ENCODE measurements at places on chromosomes 16 and 17.

DNA sequence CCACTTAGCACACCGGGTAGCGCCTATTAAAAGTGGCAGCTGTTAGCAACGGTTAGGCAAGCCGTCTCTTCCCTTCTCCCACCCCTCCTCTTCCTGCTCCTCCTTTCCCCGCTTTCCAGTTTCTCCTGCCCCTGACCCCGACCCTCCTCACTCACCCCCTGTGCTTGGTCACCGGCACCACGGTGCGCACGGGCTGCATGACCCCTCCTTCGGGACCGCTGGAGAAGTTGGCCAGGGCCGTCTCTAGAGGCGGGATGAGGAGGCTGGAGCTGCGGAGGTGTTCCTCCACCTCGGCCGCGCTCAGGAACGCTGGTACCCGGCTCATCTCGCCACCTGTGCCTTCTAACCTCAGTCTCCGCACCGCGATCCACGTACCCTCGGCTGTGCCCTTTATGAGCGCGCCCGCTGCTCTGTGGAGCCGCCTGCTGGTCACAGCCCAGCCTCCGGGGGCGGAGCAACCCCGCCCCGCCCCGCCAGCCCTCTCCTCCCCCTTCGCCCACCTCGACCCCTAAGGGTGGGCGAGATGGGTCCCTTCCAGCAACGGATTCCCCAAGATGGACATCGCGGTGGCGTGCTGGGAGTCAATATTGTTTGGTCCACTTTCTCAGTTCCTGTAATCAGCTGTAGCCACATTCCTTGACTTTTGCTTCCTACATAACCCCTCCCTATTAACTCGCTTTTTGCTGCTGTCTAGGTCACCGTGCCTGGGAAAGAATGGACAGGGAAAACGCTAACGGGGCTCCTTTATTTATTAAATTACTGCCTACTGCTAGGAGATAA lies at the start of gene CRYM:
Gene CRYM (minus strand): TSS at position 364 of the 780 bp plus-strand sequence. CDS start 39 bp downstream, at position 325.
- DNase-seq, result no peak

- no peak for DNase-seq
Measured at GRCh38 chr16:67551972-67552371, 10.4 kb upstream of the CTCF start.

DNA sequence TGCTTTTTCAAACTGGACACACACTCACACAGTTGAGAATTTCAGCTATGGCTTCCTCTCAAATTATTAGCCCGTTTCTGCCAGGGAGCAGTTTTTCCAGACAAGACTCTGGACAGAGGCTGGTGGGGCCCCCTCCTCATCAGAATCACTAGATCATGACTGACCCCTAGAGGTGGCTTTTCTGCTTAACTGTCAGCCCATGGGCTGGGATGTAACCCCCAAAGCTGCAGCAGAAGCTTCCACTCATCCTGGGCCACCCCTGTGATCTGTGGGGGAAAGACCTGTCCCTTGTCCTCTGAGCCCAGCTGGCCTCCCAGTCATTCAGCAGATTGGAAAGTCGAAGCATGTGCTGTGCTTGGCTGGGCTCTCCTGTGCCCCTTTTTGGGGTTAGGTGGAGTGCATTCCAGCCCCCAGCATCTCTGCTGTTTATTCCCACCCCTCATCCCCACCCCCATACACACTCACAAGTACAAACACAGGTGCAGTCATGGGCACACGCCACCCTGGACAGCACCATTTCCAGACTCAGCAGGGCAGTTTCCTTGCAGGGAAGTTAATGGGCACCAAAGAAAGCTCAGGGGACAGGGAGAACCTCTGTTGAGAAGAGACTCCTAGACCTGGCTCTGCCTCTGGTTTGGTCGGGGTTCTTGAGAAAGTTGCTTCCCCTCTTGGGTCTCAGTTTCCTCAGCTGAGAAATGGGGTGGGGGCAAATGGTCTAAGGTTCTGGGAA lies 77.6 kb upstream of the RBL2 start:
- DNase-seq, result no peak

DNA sequence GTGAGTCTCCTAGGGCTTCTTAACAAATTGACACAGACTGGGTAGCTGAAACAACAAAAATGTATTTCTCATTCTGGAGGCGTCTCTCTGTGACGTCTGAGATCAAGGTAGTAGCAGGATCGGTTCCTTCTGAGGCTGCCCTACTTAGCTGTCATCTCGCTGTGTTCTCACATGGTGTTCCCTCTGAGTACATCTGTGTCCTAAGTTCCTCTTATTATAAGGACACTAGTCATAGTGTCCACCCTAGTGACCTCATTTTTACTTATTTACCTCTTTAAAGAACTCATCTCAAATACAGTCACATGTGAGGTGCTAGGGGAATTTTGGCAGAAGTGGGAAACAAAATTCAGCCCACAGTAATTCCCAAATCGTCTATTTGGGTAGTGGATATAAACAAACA lies 529.1 kb downstream of the NPIPA7 start:
- no peak for DNase-seq

DNA sequence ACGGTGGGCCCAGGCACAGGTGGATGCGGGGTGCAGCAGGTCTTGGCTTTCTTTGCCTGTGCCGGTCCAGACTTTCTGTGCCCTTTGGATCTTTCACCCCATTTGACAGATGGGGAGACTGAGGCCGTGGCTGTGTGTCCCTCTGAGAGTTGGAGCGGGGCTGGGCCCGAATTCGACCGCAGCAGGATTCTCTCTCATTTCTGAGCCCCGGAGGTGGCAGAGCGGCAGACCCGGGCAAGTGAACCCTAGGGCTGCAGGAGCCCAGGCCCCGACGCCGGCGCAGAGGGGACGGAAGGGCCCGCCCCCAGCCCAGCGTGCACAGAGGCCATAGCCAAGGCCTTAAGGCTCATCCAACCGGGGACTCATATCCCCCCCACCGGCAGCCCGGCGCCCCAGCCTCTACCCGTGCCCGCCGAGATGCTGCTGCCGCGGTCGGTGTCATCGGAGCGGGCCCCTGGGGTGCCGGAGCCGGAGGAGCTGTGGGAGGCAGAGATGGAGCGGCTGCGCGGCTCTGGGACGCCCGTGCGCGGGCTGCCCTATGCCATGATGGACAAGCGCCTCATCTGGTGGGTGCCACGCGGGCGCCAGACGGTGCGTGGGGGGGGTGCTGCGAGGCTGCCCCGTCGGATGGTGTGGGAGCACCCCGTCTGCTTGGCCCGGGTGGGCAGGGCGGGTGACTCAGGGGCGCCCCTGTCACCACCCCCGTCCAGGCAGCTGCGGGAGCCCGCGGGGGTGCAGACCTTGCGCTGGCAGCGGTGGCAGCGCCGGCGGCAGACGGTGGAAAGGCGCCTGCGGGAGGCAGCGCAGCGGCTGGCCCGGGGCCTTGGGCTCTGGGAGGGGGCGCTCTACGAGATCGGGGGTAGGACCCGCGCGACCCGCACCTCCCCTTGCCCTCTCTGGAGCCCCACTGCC lies 857 bp downstream of the TMC8 start:
- DNase-seq, result no peak

GRCh38 chr17:20908313-20909267 lies 134.2 kb downstream of the USP22 start:
- peak; percentile 24 for DNase-seq

DNA sequence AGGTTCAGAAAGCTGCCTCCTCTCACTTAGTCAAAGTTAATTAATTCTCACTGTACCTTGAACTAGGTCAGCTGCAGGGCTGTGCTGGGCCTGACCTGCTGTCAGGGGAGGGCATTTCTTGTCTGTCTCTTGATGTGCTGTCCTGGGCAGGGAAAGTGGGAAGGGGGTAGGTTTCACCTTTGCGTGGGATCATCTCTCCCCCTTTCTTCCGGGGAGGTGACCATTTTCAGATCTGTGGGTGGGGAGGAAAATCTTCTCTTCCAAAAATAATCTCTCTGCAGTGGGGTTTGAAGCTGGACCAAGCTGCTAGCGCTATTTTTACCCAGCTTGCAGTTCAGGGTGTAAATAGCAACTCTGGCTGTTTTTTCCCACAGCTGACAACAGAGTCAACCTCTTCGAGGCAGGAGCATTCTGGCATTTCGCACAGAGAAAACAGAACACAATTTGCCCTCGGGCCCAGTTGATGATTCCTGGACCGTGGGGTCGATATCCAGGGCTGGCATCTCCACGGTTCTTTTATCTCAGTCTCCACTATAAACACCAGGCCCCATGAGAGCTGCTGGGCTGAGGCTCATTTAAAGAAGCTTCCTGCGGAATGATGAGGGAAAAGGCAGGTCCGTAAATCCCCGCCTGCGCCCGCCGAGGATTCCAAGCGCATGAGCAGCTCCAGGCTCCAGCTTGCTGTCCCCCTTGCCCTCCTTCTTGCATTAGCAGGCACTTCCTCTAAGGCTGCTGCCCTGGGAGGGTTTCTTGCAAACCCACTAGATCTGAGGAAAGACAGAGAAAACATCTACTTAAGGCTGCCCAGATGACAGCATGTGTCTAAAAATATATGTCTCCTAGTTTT lies 93.9 kb downstream of the YPEL2 start:
- DNase-seq, result no peak

GRCh38 chr17:17919169-17920107 lies 52.8 kb downstream of the TOM1L2 start:
- DNase-seq, result no peak

GRCh38 chr16:4709481-4709880 lies 16.1 kb downstream of the NUDT16L1 start:
- DNase-seq, result no peak

DNA sequence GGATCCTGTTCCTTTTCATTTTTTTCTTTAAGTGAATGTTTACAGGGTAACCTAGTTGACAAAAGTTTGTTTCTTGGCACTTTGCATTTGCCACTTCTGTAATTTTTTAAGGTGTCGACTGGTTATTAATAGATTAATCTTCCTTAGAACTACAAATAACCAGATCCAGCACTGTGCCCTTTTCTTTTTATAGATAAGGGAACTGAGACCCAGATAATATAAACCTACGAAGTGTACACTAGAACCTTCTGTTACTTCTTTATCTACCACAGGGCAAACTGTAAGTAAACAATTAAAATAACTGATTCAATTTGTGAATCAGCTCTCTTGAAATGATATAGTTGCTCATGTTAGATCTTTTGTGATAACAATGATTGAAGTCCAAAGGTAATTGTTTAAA lies 55.4 kb downstream of the NLK start:
- no peak for DNase-seq

DNA sequence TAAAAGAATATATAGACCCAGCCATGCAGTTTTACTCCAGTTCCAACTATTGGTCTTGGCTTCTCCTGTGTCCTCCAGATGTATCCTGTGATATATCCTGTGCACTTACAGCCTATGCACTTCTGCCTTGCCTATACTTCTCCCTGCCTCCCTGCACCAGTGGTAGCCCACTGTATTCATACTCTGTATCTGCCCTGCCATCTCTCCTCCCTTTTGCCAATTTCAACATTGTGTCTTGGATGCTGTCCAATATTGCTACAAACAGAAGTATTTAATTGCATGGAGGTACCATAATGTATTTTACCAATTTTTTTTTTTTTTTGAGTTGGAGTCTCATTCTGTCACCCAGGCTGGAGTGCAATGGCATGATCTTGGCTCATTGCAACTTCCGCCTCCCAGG lies 242.7 kb downstream of the HAPSTR1 start:
- DNase-seq, result no peak

GRCh38 chr16:81821436-81822128 lies 42.5 kb downstream of the PLCG2 start:
- no peak for DNase-seq

GRCh38 chr17:9028988-9029570 lies 7.8 kb downstream of the NTN1 start:
- DNase-seq, result no peak

- DNase-seq, result no peak
Measured at GRCh38 chr16:85054948-85055492, 27.4 kb downstream of the KIAA0513 start.

- no peak for DNase-seq
Measured at GRCh38 chr17:27950995-27951394, 57.8 kb upstream of the LYRM9 start.

- no peak for DNase-seq
Measured at GRCh38 chr16:81040131-81040530, 4.5 kb downstream of the ATMIN start.

DNA sequence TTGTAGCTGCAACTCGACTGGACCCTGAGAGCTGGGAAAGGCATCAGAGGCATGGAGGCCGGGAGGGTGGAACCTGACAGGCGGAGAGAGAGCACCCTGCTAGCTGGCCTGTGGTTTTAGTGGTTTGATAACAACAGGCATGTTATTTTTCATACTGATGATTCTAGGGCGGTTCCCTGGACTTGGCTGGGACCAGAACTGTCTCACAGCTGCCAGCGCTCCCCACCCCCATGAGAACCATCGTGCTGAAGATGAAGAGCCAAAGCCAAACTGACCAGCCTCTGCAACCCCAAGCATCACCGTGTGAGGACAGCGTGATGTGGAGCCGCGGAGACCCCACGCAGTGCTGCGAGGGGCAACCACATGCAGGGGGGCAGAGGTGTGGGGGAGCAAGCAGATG lies 28.5 kb downstream of the MXRA7 start:
- DNase-seq, result no peak

- peak; percentile 31 for DNase-seq
Measured at GRCh38 chr17:15651583-15652110, 32.1 kb upstream of the FBXW10B start.

GRCh38 chr16:2764718-2765117 lies 12.3 kb downstream of the SRRM2 start:
- DNase-seq, result no peak
